Putamen (tissue), 1 donor: ENCODE measurements at places on chromosomes 5 and 9.

GRCh38 chr5:87252283-87252605 lies 15.4 kb upstream of the RASA1 start:
- no peak for DNase-seq

DNA sequence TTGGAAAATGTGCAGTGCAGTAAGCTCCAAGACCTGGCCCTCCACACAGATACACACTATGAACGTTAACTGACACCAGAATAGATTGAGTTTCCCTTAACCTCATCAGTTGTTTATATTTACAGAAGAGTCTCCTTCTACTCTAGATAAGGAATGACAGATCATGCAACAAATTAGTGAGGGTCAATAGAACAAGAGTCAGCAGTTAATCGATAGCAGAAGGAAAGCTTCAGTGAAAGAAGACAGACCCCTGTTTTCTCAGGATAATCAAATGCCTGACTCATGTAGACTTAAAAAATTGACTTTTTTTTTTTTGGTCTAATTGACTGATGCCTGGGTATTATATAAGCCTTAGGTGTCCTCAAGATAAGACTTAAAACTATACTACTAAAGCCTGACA lies 179.9 kb downstream of the DTWD2 start:
- DNase-seq, result no peak

DNA sequence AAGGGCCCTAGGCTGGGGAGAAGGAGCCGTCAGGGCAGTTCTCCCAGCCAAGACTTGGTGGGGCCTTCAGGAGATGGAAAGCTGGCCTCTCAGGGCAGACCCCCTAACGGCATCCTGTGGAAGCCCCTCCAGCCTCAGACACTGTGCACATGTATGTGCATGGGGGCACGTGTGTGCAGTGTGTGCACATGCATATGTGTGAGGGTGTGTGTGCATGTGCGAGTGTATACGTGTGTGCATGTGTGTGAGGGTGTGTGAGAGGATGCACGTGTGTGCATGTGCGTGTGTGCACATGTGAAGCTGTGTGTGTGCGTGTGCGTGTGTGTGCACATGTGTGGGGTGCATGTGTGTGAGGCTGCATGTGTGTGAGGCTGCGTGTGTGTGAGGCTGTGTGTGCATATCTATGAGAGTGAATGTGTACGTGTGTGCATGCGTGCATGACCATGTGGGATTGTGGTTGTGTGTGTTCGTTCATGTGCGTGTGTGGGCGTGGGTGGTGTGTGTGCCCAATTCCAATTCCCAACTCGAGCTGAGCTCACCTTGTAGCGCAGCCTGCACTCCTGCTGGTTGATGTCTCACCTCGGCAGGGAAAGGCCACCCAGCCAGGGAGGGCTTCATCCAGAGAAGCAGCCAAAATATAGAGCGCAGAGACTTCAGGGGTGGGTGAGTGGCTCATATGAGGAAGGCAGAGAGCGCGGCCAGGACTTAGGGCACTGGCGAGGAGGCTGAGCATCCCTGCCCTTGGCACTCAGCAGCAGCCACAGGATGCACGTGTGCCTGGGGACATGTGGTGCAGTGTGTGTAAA lies 142.7 kb upstream of the PPP1R26 start:
- DNase-seq, result no peak

GRCh38 chr5:179171251-179171815 lies 111.2 kb downstream of the ZNF354C start:
- no peak for DNase-seq

GRCh38 chr5:118042076-118042475 lies 946.3 kb downstream of the DTWD2 start:
- peak; percentile 5 for DNase-seq

- DNase-seq, result no peak
Observed at GRCh38 chr5:171601266-171601881, 181.9 kb downstream of the FGF18 start.

- DNase-seq, result no peak
Observed at GRCh38 chr9:112647596-112647995, 70.3 kb downstream of the INIP start.

DNA sequence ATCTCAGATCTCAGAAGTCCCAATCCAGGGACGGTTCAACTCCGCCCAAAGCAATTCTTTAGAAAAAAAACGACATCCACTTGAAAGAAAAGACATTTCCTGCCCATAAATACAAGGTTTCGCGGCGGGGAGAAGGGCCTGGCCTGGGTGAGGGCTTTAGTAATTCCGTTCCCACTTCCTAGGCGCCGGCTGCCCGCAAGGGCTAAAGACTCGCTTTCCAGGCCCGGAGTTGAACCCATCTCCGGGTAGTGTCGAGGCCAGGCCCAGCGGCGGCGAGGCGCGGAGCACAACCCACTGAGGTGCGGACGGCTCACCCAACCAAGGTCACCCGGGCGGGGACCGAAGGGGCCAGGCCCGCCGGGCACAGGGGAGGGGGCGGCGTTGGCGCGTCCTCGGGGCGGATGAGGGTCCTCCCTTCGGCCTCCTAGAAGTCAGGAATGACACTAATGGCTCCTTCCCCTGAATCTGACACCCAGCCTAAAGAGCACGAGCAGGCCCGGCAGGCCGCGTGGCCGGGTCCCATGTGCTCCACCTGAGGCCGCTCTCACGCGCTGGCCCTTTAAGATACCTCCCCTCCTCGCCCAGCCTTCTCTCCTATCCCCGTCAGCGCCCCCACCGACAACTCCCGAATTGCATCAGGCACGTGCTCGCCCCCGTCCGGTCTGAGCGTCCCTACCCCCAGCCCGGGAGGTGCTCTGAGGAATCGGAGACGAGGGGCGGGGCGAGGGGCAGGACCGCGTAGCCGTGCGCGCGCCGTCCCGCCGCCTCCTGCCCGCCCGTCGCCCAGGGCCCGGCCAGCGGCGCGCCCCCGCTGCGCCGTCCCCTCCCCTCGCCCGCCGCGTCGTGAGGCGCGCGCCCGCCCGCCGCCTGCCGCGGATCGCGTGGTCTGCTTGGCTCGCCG lies 467 bp upstream of the LARP1 start:
- DNase-seq, result peak; percentile 99

GRCh38 chr9:22008717-22009505 lies at the start of gene CDKN2B:
TSS of gene CDKN2B (minus strand) at chr9:22009305. CDS start at chr9:22008953, 352 bp downstream.
- DNase-seq, result peak; percentile 90

DNA sequence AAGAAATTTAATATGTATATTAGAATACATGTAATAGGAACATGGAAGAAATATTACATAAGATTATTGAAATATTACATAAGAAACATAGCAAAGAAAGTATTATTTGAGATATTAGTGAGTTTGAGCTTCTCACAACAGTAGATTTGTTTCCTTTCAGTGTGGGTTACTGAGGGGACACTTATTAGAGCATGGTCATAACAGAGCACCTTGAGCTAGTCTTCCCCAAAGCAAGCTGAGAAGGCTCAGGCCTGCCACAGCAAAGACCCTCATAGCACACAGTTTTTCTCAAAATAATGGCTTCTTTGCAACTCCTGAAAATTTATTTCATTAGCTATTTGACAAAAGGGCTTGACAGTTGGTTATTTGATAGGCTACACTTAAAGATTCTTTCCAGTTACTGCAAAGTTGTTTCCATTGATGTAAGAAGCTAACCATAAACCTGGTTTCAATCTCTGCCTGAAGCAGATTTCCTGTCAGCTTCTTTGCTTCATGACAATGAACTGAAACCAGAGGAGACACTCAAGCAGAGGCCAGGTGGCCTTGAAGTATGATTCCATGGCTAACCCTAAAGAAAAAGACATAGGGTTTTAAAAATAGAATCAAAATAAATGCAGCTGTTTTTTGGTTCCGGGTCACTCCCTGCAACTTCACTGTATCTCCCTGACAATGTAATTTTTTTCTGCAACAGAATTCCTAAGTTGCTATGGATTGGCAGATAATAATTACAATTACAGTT lies 68.6 kb downstream of the ERMP1 start:
- DNase-seq, result no peak

- no peak for DNase-seq
Observed at GRCh38 chr5:10384483-10384882, 31.0 kb downstream of the MARCHF6 start.

GRCh38 chr5:31900296-31900865 lies 261.4 kb downstream of the PDZD2 start:
- no peak for DNase-seq

- no peak for DNase-seq
Observed at GRCh38 chr5:122665051-122665450, 109.8 kb upstream of the SNX2 start.

DNA sequence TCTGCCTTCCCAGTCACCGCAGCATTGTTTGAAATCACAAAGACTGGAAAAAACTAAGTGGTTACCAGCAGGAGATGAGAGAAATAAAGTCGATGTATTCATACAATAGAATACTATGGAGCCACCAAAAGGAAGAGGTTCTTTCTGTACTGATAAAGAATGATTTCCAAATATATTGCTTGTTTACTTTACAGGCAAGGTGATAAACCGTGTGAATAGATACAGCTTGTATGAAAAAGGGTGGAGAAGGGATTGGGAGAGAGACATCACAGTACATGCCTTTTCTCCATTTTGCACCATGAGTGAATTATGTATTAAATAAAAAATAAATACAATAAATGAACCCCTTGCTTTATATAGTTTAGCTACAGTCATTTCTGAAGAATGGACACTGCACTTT lies 91.7 kb downstream of the RFK start:
- DNase-seq, result no peak

DNA sequence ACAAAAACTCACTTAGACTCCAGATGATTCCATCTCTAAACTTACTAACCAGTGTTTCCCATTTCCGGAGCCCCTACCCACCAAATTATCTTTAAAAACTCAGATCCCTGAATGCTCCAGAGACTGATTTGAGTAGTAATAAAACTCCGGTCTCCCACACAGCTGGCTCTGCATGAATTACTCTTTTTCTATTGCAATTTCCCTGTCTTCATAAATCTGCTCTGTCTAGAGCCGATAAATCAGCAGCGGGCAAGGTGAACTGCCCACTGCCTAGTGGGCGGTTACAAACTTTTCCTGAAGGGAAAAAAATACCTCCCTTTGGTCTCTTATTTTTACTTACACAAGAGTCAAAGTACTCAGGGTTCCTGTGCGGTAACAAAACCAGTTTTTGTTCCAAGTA lies 624.4 kb upstream of the RORB start:
- DNase-seq, result no peak

- no peak for DNase-seq
Observed at GRCh38 chr9:8484597-8485191, 685.1 kb upstream of the DMAC1 start.

DNA sequence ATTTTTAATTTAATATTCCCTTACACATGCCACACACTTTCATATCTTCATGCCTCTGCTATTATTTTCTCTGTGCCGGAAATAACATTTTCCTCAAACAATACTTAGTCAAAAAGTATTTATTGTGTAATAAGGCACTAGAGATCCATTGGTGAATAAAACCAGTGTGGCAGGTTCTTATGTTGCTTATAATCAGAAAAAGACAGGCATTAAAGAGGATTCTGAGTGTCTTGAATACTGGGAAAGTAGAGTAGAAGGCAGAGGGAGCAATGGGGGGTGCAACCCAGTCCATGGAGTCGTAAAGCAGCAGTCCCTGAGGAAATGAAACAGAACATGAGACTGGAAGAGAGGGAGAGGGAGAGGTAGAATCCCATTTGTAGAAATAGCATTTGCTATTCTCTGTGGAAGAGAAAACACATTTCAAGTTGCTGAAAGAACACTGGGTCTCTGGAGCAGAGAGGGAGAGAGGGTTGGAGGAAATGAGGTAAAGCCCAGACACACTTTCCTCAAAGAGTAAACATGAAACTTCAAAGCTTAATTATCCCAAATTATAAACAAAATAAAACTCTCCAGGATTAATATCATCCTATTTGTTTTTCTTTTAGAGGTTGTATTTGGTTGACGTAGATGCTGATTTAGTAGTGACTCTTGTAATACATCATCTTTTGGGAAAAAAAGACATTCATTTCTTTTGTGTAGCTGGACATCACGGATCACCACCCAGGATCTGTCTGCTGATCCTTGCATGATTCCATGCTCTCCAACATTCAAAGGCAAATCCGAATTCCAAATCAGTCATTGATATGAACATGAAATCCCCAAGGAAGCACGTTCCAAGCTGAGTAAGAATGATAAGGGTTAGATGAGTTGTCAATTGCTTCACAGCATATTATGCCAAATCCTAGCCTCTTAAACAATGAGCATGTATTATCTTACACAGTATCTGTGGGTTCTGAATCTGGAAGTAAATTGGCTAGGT lies 37.4 kb upstream of the GRAMD2B start:
- no peak for DNase-seq

- peak; percentile 47 for DNase-seq
Observed at GRCh38 chr9:97307091-97307490, 368 bp upstream of the CCDC180 start.

DNA sequence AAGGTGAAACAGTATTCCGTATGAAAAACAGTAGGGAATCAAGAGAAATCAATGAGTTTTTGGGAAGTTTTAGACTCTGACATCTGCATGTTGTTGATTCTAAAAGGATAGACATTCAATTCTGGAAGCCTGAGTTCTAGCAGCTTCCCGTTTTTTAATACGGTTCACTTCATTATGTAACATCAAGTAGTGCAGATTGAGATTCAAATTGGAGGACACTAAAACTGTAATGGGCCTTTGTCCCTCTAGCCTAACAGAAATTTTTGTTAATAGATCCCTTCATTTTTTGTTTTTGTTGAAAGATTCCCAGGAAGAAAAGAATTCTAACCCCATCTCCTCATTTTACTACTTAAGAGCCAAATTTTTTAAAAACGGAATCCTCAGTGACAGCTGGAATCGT lies 384.6 kb downstream of the SH3GL2 start:
- DNase-seq, result no peak

DNA sequence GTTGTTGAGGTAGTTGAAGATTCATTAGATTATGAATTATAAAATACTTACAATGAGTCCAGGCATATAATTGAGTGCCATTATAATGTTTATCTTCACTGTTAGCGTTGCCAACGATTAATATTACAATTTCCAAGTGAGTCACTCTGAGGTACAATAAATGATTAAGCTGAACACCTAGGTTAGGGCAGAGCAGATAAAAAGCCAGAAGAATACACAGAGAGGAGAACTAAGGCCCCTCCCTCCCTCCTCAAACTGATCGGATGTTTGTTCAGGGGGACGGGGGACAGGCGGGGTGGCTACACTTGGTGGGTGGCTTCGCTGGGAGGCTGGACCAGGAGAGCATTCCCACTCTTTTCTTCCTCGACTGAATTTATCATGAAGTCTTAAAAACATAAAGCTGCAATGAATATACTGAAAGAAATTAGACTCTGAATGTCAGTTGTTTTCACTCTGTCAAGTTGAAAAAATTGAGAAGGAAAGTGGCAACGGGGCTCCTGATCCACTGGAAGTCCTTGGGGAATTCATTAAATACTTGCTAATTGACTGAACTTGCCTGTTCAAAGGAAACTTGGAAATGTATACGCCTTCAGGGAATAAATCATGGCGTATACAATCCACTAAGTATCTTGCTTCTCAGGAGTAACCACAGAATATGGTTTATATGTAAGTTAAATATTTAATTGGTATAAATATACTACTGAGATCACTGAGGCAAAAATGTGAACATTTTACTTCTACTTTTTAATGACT lies 198.1 kb downstream of the TSSK1B start:
- DNase-seq, result no peak
